NCI-H2171 (cell line): ENCODE measurements at places on chromosomes 16 and 17.

DNA sequence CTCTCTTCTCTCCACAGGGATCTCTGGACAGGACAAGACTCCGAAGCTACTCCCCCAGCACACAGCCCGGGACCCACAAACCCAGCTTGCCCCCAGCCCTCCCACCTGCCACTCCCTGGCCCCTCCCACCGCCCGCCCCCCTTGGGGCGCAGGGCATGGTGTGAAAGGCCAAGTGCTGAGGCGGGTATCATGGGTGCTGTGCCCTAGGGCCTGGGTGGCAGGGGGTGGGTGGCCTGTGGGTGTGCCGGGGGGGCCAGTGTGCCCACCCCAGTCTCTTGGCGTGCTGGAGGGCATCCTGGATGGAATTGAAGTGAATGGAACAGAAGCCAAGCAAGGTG lies 11.4 kb downstream of the THRA start:
- DNase-seq = no peak

DNA sequence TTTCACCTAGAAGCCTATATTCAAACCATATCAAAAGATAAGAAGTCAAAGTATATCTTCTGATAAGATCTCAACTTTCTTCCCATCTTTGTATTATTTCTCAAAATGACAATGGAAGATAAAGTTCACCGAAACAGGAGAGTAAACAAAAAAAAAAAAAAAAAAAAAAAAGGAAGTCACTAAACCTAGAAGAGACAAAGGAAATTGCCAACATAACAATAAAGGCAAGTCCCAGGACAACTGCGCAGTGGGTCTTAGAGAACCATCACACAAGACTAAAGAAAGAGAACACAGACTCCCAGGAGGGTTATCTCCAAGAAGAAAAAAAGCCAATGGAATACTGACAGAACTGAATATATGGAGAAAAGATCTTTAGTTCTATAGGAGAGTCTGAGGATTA lies 65.7 kb downstream of the SMURF2 start:
- no peak for DNase-seq

GRCh38 chr16:50136399-50136798 lies 16.7 kb upstream of the TENT4B start:
- no peak for DNase-seq

DNA sequence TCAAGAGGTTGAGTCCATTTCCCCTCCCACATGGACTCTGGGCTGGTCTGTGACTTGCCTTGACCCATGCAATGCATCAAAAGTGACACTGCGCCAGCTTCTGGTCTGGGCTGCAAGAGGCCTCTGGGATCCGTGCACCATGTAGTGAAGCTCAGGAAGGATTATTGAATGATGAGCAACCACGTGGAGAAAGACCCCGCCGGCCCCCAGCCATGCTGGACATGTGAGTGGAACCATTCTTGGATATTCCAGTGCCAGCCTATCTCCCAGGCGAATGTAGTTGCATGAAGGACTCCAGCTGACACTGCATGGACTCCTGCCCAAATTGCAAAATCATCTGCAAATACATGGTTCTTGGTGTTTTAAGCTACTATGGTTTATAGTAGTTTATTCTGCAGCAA lies 7.6 kb upstream of the ALOX15B start:
- no peak for DNase-seq

- DNase-seq = no peak
Observed at GRCh38 chr16:25036561-25036960, 21.4 kb upstream of the ARHGAP17 start.
